Peyer's patch (tissue), 4 donors: ENCODE measurements at places on chromosomes 13 and 19.
A peak's percentile ranks its signal among the peaks of the same experiment; 100 is the strongest.

DNA sequence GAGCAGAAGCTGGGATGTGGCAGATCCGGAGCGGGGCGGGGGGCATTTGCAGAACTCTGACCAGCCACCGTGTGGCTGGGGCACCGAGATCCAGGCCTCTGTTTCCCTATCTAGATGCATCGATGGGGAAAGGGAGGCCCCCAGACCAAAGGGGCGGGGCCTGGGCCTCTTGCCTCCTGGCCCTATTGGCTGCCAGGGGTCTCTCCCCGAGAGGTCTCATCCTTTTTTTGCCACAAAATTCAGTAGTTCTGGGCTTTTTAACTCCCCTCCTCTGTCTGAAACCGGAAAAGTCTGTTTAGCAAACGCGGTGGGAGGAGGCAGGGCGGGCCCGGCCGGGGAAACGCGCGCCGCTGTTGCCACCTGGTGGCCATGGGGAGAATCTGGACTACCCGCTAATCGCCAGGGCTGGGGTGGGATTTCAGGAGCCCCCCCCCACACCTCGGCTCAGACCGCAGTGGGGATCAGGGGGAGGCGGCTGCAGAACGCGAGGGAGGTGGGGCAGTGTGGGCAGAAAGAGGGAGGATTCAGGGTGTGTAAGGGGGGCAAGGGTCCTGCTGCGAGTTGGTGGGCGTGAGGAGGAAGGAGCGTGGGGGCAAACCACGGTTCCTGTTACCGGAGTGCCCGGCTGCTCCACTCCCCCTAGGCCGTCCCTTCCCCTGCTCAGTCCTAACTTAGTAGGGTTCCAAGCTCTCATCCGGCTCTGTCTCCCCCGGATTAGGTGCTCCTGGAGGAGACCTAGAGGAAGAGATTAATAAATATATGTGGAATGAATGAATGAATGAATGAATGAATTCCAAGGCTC is 28.3 kb downstream of the IL12RB1 start:
- peak; percentile 75 for DNase-seq

DNA sequence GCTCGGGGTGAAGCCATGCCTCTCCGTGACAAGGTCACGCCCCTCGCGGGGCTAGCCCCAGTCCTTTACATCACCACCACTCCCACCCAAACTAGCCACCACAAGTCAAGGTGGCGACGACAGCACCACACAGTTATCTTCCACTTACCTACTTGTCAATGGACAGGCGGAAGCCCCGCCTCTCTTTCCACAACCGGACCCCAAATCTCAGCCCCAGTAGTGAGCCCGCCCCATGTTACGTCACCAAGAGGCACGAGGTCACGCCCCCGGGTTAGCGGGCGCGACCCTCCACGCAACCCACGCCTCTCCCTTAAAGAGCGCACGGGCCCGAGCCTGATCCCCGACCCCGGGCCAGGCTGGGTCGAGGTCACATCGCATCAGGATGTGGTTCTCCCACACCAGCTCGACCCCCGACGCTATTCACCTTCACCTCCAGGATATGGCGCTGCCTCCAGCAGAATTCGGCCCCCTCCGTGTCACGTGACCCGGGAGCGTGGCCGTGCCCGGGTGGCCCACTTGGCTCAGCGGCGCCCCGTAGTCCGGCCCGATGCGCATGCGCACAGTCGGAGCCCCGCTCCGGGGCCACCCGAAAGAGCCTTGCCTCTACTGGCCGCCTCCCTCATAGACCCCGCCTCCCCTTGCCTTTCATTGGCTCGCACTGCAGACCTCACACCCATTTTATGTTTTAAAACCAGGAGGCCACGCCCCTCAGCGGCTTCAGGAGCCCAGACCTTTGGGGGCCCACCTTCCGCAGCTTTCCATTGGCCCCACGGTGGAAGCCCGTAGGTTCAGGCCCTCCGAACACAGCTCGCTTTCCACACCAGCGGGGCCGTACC is 18.2 kb downstream of the SYDE1 start:
- DNase-seq = peak; percentile 99

DNA sequence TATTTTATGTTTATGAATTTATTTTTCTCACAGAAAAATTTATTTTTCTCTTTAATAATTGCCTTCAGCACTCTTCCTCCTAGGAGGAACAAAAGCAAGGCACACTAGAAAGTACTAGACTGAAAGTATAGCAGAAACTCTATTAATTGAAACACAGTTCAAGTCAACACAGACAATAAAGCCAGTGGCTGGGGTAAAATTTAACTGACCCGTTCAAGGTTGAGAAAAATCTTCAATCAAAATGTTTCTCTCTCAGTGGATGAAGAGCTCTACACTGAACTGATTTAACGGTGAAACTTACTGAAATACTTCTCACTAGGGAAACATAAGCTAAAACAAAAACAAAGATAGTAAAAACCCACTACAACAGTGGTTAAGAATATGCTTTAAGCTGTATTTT is 230.1 kb upstream of the MIR17HG start:
- DNase-seq = no peak

GRCh38 chr13:30748717-30749116 is 13.4 kb downstream of the ALOX5AP start:
- no peak for DNase-seq

DNA sequence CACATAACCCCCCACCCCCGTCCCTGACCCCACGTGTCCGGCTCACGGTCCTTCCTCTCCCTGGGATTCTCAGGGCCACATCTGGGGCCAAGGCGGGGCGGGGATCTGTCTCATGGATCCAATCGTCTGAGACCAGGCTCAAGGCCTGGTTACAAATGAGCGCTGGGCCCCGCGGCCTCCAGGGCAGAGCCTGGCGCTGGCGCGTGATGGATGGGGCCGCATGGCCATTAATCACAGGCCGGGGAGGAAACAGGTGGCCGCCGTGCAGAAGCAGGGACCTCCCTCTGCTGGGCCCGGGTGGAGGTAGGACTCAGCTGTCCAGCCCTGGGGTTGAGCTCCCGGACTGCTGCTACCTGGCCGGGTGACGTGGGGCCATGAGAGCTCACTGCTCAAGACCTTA is 5.8 kb upstream of the TLE5 start:
- no peak for DNase-seq

DNA sequence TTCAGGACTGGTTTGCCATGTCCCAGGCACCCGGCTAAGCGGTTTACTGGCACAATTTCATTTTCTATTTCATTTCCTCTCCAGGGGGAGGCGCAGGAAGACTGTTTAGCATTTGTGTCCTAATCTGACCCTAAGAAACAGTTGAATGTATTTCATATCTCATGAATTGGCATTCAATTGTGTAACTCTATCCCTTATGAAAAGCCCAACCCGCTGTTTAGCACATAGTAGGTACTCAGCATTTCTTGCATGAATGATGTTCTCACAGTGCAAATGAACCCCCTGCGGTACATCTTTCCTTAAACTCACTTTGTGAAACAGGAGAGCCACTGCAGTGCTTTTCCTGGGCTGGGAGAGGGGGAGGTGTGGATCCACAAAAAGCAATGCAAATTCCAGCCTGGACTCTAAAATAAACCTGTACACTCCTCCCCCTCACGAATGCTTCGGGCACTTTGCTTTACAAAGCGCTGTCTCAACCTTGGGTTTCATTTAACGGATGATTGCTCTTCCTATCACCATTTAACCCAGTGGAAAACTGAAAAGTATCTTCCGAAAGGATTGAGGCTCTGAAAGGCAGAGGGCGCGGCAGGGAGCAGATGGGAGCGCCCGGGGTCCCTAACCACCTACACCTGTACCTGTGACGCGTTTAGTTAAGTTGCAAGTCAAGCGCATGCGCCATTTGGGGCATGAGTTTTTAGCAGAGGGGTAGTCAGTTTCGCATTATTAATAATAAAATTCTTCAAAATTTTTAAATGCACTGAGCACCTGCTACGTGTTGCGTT is 1.2 kb upstream of the EEF2 start:
- DNase-seq = no peak

DNA sequence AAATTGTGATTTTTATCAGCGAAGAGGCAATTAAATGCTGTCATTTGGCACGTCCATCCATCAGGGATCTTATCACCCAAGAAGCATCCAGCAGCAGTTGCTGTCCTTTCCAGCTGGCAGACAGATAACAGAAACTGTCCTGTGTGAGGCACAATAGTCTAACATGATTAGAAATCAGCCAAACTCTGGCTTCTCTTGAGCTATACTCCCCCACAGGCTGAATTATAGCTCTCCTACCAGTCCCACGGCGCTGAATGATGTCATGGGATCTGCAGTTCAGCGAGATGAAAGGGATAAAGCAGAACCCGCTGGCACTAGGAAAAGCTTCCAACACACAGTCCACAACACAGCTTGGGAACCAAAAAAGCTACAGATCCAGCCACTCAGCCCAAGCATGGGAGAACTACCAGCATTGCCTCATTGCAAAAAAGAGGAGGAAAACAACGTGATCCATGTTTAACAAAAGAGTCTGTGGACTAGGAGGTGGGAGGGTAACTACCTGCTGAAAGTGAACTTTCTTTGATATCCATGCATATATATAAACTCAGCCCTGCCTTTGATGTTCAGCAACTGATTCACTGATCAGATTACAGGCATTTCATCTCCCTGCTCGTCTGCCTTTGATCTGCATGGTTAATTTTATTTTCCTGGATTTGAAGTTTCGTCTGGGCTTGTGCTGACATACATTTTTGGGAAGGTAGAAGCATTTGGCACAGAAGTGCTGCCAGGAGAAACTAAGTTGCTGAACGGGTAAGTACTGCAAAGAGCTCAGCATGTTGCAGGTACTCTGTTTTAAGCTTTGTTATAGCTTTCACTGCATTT is at the start of gene TNFRSF19:
Gene TNFRSF19, plus strand, starts transcription at position 314 of the 822 bp plus-strand sequence. CDS start 19,772 bp downstream, outside the sequence.
- DNase-seq = no peak

DNA sequence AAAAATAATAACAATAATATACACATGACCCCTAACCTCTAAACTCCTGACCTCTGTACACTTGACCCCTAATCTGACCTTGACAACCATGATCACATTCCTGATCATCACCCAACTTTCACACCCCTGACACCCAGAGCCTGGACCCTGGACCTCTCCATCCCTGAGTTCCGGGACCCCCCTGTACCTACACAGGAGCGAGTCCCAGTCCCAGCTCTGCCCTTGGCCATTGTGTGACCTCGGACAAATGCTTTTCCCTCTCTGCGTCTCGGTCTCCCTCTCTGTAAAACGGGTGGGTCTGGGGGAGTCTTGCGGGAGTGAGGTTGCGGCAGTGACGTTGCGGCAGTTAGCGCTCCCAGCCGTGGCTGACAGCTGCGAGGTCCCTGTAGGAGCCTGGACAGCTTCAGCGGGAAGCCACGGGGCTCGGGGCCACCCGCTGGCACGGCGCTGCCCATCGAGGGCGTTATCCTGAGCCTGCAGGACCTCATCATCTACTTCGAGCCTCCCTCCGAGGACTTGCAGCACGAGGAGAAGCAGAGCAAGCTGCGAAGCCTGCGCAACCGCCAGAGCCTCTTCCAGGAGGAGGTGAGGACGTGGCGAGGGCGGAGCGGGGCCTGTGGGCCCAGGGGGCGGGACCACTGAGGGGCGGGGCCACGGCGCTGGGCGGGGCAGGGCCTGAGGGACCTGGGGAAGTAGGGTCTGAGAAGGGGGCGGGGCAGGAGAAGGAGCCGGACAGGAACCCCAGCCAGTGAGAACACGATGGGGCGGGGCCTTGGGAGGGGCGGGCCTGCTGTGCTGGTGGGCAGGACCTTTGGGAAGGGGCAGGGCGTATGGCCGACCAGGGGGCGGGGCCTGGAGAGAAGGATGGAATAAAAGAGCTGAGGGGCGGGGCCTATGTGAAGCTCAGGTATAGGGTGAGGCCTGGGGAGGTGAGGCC is 19.2 kb downstream of the RYR1 start:
- DNase-seq = no peak

GRCh38 chr19:23310729-23311211 is 60.6 kb upstream of the ZNF724 start:
- DNase-seq = no peak

DNA sequence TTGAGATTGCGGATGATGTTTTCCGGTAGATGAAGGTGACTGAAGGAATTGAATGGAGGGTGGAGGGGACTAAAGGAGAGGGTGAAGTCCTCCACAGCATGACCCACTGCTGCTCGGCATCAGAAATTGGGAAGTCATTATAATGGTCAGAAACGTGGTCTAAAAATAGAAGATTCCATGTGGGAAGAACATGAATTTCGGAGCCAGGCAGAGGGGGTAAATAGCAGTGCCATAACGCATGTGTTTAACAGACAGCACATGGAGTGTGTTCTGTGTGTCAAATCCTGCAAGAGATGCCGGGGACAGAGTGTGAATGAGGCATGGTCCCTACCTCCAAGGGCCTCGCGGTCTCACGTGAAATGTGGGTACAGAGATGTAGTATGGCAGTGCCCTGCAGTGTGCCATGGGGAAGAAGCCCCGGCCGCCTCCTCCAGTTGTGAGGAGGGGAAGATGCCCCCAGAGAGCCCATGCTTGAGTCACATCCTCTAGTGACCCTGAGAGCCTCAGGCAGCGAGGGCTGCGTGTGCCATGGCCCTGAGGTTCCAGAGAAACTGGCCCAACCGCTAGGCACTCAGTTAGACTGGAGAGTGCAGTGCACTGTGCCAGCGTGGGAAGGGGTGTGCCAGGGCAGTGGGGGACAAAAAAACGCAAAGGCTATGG is 106.1 kb downstream of the COL4A2 start:
- no peak for DNase-seq

DNA sequence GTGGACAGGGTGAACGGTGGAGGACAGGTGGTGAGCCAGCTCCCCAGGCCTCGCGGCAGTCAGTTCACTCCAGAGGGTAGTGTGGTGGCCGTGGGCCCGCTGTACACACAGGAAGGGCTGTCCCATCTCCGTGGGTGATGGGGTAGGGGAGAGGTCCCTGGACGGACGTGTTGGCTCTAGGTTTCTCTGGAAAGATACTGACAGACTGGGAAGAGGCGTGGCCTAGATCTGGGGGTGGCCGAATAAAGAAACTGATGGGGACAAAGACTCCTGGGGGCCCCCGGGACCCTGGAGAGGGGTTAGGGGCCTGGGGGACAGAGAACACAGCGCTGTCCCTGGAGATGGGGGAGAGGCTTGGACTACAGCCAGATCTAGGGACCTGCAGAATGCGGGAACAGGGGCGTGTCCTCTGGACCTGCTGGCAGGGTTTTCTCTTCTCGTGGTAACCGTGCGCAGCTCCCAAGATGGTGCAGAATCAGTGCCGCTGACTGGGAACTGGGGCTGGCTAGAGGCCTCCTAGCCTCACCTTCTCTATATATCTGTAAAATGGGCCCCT is 4.0 kb upstream of the PRAM1 start:
- no peak for DNase-seq

GRCh38 chr13:28551498-28551895 is 56.6 kb upstream of the FLT1 start:
- no peak for DNase-seq

DNA sequence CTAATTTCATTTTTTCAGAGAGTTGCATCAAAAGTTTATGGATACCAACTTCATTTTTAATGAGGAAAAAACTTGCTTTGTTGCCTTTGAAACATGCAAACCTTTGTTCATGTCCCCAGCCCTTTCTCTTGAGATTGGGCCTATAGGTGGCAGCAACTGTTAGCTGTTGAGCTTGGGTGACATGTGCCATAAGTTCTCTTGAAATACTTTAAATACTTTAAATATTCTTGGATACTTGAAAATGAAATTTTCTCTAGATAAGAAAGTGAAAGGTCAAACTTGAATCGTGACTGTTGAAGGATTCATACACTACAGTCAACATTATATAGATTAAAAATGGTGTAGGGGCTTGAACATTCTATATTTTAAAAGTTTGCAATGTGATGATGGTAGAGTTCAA is 294.9 kb downstream of the NDFIP2 start:
- no peak for DNase-seq

GRCh38 chr13:20127562-20128458 is 33.0 kb downstream of the GJA3 start:
- DNase-seq = peak; percentile 67

GRCh38 chr19:47826800-47827199 is 5.1 kb downstream of the CRX start:
- DNase-seq = no peak

GRCh38 chr19:14563989-14564651 is 7.7 kb downstream of the NDUFB7 start:
- DNase-seq = no peak
